ENCODE measurements at places on chromosomes 6 and 20.

DNA sequence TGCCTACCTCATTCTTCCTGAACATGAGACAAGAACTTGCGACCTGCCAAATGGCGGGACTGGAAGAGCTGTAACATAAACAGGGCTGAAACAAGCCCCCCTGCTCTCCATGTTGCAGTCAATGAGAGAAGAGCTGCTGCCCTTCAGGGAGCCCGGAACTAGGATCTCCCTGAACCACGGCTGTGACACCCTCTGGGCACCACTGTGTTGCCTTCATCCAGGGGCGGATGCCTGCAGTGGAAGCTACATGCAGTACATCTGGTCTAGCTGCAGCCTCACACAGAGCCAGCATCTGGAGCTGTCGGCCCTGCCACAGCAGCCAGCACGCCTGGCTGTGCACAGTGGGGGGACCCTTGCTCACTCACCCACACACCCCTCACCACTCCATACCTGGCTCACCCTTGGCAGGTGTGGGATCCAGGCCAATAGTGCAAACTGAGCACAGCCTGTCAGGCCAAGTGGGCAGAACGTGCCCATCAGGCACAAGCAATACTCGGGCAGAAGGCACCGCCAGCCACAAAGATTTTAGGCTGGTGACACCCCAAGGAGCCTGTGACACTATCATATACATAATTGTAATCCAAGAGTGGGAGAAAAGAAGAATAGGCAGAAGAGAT is 451.3 kb downstream of the HTR1B start:
- DNase-seq = no peak

DNA sequence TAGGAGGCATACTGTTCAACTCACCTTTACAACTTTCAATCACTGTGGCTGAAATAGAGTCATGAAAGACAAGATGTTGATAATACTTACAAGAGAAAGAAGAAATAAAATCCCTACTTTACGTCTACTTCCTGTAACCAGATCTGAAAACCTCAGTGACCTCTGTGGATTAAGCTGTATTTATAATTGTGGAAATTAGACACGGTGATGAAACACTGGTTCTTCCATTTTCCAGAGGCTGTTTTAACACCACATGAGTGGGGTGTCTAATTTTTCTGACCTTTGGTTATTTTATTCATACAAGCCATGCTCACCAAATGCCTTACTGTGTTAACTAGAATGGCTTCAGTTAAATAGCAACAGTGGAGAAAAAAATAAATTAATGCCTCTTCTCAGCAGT is 58.5 kb upstream of the HIVEP1 start:
- DNase-seq = no peak

DNA sequence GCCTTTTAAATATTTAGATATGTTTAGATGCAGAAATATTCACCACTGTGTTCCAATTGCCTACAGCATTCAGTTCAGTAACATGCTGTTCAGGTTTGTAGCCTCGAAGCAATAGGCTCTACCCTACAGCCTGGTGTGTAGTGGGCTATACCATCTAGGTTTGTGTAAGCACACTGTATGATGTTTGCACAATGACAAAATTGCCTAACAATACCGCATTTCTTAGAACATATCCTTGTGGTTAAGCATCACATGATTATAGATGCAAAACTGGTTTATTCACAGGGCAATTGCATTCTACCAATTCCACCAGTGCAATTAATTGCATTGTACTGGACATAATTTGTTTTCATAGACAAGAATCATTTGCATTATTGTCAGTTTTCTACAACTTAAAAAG is 7.9 kb upstream of the SLC22A16 start:
- no peak for DNase-seq

- no peak for DNase-seq
These were observed 89.6 kb downstream of the BMP7 start for GRCh38 chr20:57176842-57177241.

GRCh38 chr6:5422321-5422915 is 161.1 kb downstream of the FARS2 start:
- DNase-seq = no peak

- peak; percentile 13 for DNase-seq
These were observed at the start of gene HRH3 for GRCh38 chr20:62219992-62220665. Gene HRH3, minus strand, starts transcription at chr20:62220278. Its CDS starts 308 bp downstream, at chr20:62219970.

GRCh38 chr20:64176551-64176950 is 12.3 kb downstream of the MYT1 start:
- no peak for DNase-seq

GRCh38 chr6:168778201-168778600 is 337.2 kb downstream of the SMOC2 start:
- no peak for DNase-seq

DNA sequence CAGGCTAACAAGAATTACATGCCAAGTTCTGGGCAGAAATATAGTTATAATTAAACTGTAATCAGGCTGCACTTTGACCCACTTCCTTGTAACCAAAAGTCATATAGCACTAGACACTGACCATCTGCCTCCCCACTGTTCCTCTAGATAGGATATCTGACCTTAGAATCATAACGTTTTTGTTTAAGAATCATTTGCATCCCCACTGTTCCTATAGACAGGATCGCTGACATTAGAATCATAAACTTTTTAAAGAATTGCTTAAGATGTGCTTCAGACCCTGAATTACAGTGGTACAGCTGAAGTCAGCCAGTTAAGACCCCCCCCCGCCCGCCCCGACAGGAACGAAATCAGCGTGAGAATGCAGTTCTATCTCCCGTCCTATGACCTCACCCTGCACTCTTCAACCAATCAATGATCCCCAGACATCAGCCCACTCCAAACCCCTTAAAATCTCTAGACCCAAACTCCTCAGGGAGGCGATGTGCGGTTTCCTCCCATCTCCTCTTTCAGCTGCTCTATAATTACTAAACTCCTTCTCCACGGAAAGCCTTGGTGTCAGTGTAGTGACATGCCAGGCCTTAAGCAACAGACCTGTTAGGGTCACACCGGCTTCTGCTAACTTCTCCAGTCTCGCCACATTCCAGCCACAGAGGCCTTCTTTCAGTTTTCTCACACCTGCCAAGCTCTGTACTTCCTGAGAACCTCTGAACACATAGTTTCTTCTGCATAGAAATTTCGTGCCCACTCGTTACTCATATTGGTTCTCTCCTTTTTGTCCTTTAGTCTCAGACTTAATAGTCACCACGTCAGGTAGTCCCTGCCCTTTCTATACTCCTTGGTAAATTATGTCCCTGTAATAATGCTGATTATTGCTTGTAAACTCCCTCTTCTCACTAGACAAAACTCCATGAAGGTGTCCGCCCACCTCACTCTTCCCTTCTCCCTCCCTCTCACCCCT is 93.5 kb downstream of the DTNBP1 start:
- DNase-seq = no peak

- DNase-seq = no peak
These were observed 251.7 kb downstream of the ALDH8A1 start for GRCh38 chr6:134698228-134698627.

GRCh38 chr6:140105241-140105640 is 730.8 kb upstream of the CITED2 start:
- DNase-seq = no peak

DNA sequence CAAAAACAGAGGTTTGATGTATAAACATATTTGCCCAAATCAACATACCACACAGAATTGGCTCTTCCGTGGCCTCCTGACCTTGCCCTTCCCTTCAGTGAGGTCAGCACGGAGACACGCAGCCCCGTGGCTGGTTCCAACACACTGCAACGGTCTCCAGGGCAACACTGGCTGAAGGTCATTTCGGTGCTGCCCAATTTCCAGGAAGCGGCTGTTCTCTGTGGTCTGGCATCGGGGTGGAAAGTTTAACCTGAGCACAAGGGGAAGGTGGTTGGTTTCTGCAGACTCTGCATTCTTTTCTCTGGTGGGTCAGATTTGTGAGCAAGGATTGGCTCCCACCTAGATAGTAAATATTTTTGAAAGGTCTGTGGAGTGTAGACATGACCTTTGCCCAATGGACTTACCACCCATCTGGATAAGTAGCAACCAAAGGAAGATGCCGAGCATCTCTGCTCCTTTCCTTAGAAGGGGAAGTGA is 177.6 kb upstream of the PHACTR1 start:
- DNase-seq = no peak

- no peak for DNase-seq
These were observed 2.9 kb downstream of the FKBP1A start for GRCh38 chr20:1389703-1390580.

GRCh38 chr6:162116902-162117525 is 610.6 kb downstream of the PRKN start:
- DNase-seq = no peak

DNA sequence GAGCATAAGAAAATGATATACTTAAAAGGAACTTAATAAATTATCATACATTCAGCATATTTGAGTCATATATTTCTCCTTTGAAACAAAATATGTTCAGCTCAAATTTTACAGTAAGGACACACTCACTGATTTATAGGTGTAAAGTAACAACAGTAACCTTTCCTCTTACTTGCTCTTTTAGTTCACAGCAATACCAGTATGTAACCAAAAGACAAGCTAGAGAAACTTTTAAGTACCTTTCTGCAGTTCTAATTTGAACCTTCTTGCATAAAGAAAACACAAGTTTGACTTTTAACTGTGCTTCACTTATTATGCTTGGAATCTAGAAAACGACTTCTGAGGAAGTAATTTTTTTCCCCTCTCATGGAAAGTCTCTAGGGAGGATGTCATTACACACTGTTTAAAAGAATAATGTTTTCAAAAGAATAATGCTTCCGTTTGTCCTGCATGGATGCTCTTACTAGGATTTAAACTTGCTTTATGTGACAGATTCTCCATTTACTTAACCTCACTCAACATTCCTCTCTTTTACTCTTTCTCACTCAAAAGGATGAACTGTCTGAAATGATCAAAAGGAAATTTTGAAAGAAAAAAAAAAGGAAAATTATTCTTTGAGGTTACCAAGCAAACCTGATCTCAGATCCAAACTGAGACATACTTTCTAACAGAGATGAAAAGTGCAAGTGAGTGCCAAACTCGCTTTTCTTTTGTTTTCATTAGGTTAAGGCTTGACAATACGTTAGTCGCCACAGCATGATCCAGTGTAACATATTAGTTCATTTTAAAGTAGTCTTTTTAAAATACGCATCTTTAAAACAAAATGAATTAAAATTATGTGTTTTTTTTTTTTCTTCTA is 22.4 kb upstream of the CALHM6 start:
- DNase-seq = no peak

- no peak for DNase-seq
These were observed 591.4 kb downstream of the RNF144B start for GRCh38 chr6:18978337-18979128.
